Left lung (tissue), 14 donors: ENCODE measurements at places on chromosomes 5 and 9.

- peak; percentile 60 for DNase-seq
Measured at GRCh38 chr9:136939431-136939995, 5.0 kb downstream of the FBXW5 start.

GRCh38 chr5:149356391-149356790 is 1.5 kb upstream of the PCYOX1L start:
- DNase-seq = no peak

DNA sequence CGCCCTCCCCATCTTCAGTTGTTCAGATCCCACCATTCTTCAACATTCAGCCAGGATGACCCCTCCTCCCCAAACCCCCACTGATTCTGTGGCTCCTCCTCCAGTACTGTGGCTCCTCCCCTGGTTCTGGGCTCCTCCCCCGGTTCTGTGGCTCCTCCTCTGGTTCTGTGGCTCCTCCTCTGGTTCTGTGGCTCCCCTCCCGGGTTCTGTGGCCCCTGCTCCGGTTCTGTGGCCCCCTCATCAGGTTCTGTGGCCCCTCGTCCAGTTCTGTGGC is 32.8 kb downstream of the C5orf15 start:
- no peak for DNase-seq

DNA sequence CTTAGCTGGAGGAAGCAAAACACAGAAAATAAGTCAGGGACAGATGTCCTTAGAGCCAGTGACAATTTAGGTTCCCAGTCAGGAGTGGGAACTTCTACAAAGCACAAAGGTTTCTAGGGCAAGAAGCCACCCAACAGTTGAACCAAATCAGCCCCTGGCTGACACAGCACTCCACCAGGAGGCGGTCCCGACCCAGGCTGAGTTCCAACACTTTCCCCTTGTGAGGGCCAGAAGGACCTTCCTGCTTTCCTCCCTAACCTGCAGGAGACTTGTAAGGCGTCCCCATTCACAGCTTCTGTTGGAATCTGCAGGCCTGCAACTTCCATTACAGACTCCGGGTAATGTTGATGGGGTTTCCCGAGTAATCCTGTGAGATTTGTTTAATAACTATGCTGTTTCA is 416.4 kb upstream of the IRX1 start:
- DNase-seq = no peak

DNA sequence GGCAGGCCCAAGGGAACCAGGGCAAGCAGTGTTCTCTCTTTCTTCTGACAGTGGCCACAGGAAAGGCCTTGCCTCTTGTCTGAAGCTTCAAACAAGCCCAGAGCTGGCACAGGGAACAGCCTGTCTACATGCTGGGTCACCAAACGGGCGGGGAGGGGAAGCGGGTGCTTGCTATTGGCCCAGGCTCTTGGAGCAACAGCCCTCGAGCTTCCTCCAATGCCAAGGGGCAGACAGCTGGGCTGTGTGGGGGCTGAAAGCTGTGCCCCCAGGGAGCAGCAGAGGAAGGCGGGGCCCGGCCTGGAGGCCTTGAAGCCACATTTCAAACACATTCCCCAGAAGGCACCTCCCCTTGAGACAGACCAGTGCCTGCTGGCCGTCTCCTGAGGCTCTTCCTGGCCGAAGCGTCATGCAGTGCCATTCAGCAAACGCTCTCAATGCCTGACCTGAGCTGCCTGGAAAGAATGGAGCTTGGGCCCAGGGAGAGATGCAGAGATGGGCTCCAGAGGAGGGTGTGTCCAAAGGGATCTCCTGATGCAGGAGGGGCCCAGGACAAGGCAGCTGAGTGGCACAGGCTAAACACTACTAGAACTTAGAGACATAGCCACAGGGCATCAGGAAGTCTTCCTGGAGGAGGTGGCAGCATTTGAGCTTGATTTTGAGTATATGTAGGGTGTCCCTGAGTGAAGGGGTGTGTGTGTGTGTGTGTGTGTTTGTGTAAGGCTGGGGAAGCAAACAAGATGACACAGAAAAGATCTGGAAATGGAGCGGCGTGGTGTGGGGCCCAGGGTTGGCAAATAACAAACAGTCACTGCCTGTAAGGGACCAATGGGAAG is 2.5 kb downstream of the FIBCD1 start:
- DNase-seq = peak; percentile 79

DNA sequence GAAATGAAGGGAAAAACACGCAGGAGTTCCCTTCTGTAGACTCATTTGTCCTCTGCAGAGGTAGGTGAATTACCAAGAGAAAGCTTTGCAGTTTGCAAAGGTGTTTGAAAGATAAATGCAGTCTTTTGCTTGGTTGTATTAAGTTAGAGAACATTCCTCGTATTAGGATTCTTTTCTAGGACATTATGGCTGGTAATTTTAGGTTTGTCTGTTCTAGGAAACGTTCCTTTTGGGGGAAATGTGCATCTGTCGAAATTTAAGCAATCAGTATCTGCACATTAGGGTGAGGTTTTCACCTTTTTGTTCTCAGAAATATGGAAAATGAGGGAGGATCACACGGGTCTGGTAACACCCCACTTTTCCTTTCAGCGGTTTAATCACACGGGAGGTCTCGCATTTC is 45.1 kb downstream of the GAS1 start:
- DNase-seq = no peak

DNA sequence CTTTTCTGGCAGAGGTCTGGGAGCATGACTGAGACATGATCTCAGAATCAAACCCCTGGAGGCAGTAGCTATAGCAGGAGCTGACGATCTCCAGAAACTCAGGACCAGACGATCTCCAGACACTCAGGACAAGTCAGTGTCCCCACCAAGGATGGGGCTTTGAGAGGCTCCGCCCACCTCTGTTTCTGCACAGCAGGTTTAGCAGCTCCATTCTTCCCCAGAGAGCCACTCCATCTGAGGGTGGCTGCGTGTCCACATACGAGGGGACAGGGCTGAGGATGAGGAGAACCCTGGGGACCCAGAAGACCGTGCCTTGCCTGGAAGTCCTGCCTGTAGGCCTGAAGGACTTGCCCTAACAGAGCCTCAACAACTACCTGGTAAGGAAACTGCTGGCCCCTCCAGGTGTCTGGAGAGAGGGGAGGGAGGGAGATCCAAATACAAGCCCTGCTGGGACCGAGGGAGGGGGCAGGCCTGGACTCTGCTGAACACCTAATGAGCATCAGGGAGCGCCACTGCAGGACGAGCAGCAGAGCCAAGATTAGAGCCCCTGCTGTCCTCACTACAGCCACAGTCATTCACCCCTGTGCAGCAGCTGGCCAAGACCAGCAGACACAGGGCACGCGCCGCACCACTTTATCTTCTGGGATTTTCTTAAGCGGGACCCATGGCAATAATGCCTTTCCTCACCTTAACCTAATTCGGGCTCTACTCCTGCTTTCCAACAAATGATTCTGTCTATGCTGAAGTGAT is at the start of gene GABRP:
TSS of gene GABRP (plus strand) at position 228 of the 750 bp plus-strand sequence. CDS start 4,891 bp downstream, outside the sequence.
- DNase-seq = no peak

- DNase-seq = no peak
Measured at GRCh38 chr5:59813761-59814536, 79.6 kb downstream of the PDE4D start.

- DNase-seq = no peak
Measured at GRCh38 chr5:179118756-179119414, 58.7 kb downstream of the ZNF354C start.

DNA sequence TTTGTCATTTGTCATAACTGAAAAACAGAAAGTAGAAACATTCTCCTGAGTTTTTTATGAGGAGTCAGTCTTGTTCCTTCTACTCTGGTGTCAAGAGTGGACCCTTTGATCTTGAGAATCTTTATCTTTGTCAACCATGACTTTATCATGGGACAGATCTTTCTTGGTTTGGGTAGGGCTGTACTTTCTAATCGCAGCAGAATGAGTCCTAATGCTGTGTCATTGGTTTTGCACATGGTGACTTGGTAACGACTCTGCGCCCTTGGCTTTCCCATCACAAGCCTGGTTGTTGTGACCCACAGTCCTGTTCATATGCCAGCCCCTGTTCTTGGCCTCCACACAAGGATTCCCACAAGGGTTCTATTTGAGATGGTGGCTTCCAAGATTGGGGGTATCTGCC is 45.6 kb downstream of the AOPEP start:
- no peak for DNase-seq

- no peak for DNase-seq
Measured at GRCh38 chr9:131598121-131598520, 52.8 kb downstream of the PRRT1B start.

DNA sequence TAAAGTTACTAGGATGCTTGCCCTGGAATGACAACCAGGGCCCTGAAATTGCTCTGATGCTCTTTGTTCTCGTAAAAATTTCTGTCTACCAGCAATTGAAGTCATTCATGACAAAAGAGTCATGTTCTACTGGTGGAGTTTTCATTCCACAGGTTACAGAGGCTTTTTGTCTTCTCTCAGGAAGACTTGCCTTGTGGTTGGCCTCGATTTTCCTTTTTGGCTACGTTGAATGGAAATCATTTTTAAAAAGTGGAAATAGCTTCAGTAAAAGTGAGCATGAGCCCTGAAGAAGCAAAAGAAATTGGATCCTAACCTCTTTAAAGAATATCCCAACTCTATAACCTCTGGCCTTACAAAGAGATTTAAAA is 255.2 kb downstream of the AOPEP start:
- no peak for DNase-seq

DNA sequence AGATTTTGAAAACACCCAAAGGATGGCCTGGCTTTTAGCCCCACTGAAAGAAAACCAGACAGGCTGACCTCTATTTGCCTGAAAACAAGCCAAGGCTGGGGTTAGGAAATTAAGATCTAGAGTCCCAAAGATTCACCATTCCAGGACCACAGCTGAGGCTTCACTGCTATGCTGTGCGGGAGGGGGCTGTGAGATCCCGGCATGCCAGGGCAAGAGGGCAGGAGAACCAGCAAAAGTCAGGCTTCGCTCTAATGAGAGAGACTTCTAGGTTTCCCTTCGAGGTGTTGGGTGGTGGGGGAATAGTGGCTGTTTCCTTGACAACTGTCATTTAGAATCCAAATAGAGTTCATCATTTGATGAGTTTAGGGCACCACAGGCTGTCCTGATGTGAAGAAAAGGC is 152.9 kb upstream of the NFIB start:
- DNase-seq = no peak

- no peak for DNase-seq
Measured at GRCh38 chr5:89232139-89232603, 349.2 kb upstream of the MEF2C start.

GRCh38 chr5:88118179-88118578 is 150.5 kb downstream of the TMEM161B start:
- no peak for DNase-seq

DNA sequence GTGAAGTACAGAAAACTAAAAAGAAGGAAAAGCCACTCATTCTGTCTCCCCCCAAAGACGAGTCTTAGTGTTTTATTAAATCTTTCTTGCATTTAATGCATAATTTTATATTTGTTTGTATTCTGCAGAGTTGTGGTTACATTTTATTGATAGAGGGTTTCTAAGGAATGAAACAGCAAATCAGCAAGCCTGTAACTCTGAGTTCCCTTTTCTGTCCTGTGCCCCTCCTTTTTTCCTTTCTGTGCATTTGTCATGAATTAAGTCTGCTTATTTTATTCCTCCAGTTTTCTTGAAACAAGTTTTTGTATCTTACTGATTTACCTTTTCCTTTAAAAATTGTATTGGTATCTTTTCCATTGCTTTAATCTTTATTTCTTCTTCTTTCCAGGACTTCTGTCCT is 132.8 kb downstream of the MUSK start:
- no peak for DNase-seq

DNA sequence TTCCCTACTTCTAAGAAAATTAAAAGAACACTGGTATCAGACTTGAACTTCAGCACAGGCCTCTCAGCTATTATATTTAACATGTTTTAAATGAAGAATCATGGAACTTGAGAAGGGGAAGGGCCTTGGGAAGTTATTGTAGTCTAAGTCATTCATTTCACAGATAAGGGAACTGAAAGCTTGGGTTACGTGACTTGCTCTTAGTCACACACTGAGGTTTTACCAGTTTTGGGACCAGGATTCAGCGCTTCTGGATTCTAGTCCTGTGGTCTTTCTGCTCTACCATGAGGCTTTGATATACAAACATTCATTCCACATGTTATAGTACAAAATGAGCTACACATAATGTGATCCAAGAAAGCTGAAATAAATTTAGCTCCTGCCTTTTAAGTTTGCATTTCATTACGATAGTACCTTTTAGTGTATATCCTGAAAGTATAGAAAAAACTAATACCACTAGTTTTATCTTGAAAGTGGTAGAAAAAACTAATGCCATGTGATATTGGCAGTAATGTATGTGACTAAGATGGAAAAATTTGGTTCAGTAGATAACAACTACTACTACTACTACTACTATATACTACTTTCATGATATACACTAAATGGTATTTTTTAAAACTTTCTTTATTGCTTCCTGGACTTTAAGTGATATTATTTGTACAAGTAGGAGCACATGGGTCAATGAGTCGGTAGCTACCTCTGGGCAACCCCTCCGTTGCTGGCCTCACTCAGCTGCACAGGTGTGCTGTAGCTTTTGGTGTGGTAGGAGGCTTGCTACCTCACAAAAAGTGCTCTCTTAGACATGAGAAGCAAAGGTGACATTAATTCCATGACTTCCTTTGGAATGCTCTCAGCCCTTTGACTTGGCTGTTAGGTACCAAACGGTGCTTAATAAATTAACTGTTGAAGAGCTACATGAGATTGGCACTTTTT is 40.7 kb downstream of the F2RL2 start:
- no peak for DNase-seq

DNA sequence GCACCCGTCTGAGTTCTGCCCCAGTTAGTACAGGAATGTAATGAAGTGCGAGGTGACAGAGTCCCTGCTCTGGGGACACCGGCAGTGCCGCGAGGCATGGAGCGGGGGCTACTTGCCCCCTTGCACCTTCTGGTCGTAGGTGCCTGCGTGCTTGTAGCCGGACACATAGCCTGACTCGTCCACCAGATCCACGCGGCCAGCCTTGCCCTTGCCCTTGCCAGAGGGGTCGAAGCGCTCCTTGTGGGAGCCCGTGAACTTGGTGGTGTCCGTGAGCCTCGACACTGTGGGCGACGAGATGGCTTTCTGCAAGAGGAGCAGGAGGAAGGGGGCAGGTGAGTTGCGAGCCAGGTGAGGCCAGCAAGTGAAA is 28.2 kb downstream of the TPPP start:
- DNase-seq = no peak

GRCh38 chr9:93039456-93039855 is 19.0 kb upstream of the SUSD3 start:
- peak; percentile 41 for DNase-seq

- DNase-seq = no peak
Measured at GRCh38 chr5:90909101-90909503, 350.5 kb downstream of the ADGRV1 start.

- DNase-seq = no peak
Measured at GRCh38 chr9:72537011-72537545, 15.7 kb downstream of the TMC1 start.

- no peak for DNase-seq
Measured at GRCh38 chr5:65760504-65761275, 38.7 kb downstream of the NLN start.

DNA sequence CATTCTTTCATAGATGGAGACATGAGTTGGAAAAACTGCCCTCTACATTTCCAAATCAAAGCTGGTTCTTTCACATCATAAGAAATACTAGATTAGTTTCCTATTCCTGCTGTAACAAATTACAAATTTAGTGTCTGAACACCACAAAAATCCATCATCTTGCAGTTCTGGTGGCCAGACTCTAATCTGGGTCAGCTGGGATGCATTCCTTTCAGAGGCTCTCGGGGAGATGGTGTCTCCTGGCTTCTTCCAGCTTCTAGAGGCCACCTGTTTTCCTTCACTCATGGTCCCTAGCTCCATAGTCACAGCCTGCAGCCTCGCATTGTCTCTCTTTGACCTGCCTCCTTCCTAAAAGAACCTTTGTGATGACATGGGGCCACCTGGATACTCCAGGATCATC is 65.2 kb downstream of the RETREG1 start:
- DNase-seq = no peak
